ENCODE measurements at places on chromosomes 12 and 14.

- DNase-seq: no peak
Observed at GRCh38 chr14:89276424-89276975, 140.5 kb downstream of the FOXN3 start.

DNA sequence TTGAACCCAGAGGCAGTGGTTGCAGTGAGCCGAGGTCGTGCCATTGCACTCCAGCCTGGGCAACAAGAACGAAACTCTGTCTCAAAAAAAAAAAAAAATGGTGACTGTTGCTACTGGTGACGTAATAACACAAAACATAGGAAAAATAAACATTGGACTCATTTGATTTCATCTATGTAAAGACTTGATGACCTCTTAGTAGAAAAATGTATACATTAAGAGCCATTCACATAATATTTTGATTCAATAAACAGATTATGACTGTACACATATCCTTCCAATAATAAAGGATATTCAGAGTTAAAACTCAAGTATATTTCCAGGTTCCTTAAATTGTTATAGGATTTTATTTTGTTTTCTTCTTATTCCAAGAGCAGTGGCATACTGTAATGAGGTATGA, 65.7 kb upstream of the AEBP2 start:
- no peak for DNase-seq

DNA sequence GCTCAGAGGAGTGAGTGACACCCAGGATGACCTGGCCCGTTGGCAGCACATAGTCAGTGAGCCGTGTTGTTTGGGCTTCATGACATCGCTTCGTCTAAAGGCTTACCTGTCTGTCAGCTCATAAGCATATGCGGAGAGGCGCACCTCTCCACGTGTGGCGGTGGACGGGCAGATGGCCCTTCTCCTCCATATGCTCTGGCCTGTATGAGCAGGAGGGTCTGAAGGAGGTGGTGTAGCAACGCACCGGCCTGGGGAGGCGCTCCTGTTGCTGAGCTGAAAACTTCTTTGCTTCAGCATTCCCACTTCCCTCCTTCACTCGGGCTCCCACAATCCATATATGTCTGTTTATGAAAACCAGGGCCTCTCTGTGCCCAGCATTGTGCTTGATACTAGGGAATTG, 186.1 kb downstream of the TSPAN9 start:
- no peak for DNase-seq

DNA sequence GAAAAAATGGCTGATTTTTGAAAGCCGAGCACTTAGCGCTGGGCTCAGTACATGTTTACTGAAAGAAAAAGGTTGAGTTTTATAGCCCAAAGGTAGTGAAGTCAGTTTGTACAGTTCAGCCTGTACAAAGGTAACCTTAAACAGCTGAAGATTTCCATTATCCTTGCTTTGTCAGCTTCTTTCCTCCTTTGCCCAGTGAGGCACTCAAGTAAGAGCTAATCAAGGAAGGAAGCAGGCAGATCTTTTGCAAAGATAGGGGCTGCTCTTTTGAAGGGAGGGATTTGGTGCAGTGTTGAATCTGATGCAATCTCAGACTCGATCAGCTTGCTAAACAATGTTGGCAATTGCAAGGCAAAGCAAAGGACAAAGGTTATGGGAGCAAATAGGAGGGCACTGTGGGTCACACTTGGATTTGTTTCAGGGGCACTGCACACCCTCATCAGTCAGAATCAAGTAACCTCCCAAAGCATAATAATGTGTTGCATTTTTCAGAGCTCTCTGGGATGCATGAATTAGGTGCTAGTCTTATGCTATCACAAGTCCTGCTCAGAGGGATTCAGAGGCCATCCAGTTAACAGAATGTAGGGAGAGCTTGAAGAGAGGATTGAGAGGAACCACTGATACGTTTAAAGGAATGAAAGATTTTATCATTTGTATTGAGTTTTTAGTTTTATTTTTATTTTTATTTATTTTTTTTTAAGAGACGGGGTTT, 44.4 kb downstream of the ANO6 start:
- DNase-seq: no peak

- peak; percentile 23 for DNase-seq
Observed at GRCh38 chr12:69330475-69331473, 17.4 kb upstream of the LYZ start.

- DNase-seq: no peak
Observed at GRCh38 chr12:72098622-72099021, 160.0 kb downstream of the TPH2 start.

DNA sequence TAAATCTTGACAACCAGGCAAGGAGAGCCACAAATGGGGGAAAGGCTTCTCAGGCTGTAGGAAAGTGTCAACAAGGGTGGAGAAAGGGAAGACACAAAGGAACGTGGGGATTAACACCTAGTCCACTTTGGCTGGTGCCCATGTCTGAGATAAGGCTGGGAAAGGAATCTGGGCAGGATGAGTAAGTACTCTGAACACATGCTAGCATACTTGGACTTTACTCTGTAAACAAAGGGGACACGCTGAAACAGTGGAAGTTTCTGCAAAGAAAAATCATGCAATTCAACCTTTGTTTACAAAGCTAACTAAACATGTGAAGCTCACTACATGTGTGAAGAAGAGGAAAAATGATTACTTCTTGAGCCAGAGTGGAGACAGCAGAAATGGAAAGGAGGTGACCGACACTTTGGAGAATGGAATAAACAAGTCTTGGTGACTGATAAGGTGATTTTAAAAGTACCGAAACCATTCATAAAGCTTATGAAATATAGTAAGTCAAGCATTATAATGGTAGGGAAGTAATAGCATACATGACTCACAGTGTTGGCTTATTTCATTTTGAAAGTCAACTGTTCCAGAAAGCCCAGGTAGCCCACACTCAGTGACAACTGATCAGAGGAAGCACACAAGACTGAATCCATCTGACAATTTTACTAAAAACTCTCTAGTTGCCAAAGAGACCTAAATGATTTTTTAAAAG, 13.2 kb downstream of the CPNE8 start:
- no peak for DNase-seq

DNA sequence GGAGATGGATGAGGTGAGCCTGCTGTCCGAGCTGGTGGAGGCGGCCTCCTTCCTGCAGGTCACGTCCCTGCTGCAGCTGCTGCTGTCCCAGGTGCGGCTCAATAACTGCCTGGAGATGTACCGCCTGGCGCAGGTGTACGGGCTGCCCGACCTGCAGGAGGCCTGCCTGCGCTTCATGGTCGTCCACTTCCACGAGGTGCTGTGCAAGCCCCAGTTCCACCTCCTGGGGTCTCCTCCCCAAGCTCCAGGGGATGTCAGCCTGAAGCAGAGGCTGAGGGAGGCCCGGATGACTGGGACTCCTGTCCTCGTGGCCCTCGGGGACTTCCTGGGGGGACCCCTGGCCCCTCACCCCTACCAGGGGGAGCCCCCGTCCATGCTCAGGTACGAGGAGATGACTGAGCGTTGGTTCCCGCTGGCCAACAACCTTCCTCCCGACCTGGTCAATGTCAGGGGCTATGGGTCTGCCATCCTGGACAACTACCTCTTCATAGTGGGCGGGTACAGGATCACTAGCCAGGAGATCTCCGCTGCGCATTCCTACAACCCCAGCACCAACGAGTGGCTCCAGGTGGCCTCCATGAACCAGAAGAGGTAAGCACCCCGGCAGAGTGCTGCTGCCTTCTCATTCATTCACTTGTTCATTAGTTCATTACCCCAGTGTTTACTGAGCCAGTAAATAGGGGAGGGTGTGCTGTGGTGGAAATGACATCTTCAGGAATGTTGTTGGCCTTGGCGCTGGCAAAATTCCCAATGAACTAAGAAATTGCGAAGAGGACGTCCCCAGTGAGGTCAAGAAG, 774 bp upstream of the MANSC4 start:
- no peak for DNase-seq

DNA sequence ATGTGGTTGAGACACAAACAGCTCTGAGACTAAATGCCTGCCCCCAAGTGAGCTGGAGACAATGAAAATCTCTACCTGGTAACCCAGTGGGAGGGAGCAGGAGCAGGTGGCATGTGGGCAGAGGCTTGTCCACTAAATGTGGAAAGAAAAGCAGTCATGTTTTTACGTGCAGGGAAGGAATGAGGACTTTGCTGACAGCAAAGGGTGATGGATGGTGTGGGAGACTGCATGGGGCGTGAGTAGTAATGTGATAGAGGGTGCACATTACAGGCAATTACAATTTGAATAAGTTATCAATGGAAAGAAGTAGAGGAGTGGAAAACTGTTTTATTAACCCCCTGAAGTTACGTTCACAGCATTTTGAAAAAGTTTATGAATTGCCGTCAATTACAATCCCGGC, 176.6 kb downstream of the NRXN3 start:
- DNase-seq: no peak

DNA sequence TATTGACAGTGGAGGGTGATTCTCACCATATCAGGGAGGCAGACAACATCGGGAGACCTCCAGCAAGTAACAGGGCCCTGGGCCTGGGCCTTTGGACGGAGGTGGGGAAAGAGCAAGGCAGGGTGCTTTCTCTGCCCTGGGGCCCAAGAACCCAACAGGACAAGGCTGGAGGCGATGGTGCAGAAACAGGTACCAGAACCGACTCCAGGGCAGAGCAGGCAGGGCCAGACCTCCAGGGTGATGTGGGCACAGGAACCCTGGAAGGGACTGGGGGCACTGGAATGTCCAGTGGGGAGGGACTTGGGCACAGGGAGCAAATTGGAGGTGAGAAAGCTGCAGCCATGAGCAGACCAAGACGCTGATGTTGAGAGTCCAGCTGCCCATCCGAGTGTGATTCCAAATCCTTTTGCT, 44.4 kb downstream of the PRMT8 start:
- DNase-seq: no peak

- DNase-seq: no peak
Observed at GRCh38 chr12:91140026-91140931, 29.0 kb upstream of the LUM start.

- no peak for DNase-seq
Observed at GRCh38 chr12:109494348-109494881, 17.0 kb downstream of the UBE3B start.

- DNase-seq: no peak
Observed at GRCh38 chr12:47891356-47891755, 13.4 kb downstream of the VDR start.

GRCh38 chr14:69543341-69544115, 31.1 kb downstream of the CCDC177 start:
- DNase-seq: no peak

DNA sequence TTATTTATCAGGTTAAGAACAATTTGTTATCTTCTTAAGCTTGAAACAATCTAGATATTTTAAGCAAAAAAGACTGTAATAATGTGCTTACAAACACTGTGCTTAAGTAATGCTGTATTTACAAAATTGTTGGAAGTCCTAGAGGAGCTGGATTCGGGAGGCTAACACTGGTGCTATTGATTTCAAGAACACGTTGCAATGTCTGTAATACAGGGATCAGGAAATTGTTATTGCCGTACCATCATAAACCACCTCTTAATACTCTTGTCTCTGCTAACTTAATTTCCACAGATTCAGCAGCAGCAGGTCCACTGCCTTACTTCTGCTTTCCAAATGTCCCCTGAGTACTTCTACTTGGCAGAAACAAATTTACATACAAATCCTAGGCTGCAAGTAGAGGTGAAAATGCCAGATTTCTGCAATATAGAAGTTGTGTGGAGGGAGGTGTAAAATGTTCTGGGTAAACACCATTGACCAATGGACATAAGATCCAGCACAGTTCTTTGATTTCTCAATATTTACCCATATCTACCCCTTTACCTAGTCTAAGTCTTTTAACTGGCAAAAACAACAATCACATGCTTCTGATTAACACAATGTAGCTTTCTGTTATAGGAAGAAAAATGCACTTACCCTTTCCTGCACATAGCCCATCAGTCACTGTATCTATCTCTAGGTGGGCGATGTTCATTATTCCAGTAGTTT, 663.4 kb downstream of the TMTC2 start:
- no peak for DNase-seq

DNA sequence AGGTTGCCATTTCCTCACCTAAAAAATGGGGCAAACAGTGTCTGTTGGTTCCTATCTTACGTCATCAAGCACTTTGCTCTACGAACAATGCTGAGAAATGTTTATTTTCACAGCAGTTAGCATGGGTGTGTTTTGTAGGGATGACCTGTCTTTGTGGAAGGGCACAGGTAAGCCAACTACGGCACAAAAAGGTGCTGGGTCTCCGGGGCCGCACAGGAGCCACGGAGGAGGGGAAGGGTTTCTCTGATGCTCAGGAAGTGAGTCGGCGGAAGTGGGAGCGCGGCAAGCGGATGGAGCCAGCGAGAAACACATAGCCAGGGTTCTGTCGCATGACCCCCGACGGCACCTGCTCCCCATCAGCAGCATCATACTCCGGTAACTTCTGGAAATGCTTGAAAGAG, 65.6 kb upstream of the TCL1B start:
- DNase-seq: no peak

DNA sequence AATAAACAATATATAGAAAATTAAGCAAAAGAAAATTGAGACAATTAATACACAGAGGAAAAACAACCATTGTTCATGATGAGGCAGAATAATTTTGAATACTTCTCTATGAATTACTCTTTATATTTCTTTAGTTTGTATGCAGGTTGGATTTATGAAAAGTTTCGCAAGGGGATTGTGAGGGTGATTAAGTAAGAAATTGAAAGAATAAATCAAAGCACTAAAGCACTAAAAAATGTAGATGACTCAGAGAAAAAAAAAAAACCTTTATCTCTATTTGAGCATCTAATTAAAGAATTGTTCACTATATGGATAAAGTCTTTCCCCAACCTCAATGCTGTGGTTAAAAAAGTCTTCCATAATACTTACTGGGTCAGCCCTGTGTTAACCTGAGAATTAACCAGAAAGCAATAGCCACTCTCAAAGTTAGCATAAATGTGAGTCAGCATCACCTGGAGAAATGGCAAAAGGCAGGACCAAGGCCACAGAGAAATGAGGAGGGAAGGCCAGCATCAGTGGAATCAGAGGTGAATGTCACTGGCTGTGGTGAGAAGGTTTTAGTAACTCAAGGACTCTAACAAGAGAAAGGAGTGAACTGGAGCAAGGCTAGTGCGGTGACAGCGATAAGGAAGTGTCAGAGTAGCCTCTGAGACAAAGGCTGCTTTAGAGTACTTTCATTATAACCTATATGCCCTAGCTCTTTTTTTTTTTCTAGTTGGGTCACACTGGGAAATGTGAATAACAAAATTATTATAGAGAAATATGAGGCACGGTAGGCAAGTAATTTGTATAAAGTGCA, 310.4 kb downstream of the KCNC2 start:
- DNase-seq: no peak

GRCh38 chr12:16586350-16587109, 19.4 kb downstream of the LMO3 start:
- no peak for DNase-seq

- peak; percentile 42 for DNase-seq
Observed at GRCh38 chr14:30462358-30462757, 96.6 kb upstream of the G2E3 start.

DNA sequence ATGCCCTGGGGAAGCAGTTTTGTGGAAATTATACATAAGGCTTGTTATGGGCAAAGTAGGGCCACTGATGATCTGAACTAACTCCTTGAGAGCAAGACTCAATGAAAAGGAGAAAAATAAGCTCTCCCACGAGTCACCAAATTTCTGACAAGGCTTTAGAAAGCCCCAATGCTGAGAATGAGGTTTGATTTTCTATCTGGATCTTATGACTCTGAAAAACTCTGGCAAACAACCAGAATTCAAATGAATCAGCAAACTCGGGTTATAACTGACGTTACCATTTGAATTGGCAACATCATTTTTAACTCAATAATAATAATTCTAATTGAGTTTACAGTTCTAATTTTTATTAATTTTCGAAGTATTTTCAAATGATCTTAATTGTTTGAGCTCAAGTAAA, 79.1 kb downstream of the KCNK10 start:
- no peak for DNase-seq

- DNase-seq: no peak
Observed at GRCh38 chr12:38713294-38713693, 192.1 kb downstream of the CPNE8 start.
